Epithelial cell of proximal tubule (primary cell): ENCODE measurements at places on chromosomes 3 and 15. TPM values are rescaled to one million over a fixed set of nuclear protein-coding genes. Genes with fewer than 3 reads are reported as not detected.

Gene MITF
- 40.0 and 59.7 TPM in 2 replicates for total RNA-seq

Gene MPI
- total RNA-seq = 64.2 and 66.1 TPM in 2 replicates

Gene ADAMTS17
- total RNA-seq = 0.06 and 0.36 TPM in 2 replicates

Gene RTP1
- not detected in 2 replicates for total RNA-seq

Gene FRMD5
- total RNA-seq = 3.0 TPM in 2 replicates

Gene RARB
- 2.0 and 4.6 TPM in 2 replicates for total RNA-seq

Gene TUSC7
- total RNA-seq = not detected in 2 replicates

Gene HHLA2
- total RNA-seq = 0.23 TPM in 1 of 2 replicates, not detected in the other

Gene AVEN
- total RNA-seq = 25.3 and 29.5 TPM in 2 replicates

GRCh38 chr3:127753338-127753737, 69.0 kb downstream of the MGLL start:
- no peak for DNase-seq

- no peak for DNase-seq
Observed at GRCh38 chr15:70501121-70501727, 262.1 kb downstream of the UACA start.

GRCh38 chr15:41870689-41871081, 23.2 kb downstream of the SPTBN5 start:
- DNase-seq = no peak

DNA sequence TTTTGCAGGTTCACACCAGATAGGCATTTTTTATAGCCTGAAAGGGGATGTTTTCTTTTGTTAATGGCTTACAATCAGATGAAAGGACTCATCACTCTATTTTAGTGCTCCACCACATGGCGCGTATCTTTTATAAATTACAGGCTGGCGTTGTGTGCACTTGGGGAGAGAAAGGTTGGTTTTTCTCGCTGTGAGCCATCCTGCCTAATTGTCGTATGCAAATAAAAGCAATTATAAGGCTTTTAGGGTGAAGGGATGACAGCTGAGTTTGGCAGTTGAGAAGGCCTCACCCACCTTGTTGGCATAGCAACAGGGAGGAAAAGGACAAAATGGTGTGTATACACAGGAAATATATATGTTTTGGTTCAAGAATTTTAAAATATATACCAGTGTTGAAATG, 268.0 kb downstream of the NR2F2 start:
- DNase-seq = no peak

DNA sequence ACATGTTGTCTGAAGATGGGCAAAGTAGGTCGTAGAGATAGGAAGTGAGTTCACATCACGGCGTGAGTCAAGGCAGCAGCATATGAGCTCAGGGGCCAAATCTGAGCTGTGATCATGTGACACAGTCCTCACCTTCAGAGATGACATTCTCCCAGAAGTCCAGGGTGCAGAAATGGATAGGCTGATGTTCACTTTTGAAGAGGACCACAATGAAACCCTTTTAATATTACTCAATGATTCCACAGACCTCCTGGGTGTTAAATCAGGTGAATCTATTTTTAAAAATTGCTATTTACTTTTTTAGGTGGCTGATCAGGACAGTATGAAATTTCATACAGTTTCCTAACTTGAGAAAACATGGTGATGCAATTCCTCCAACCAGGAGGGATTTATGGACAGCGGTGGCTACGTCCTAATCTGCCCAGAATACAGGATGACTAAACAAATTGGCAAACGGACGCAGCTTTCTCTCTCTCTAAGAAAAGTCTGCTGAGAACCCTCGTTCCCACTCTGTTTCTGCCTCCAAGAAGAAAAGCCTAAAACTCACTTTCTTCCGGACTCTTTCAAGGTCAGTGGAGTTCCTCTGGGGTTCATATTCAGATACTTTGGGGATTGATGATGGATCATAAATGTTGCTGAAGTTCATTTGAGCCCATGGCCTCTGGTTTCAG, 34.4 kb downstream of the B3GNT5 start:
- no peak for DNase-seq

DNA sequence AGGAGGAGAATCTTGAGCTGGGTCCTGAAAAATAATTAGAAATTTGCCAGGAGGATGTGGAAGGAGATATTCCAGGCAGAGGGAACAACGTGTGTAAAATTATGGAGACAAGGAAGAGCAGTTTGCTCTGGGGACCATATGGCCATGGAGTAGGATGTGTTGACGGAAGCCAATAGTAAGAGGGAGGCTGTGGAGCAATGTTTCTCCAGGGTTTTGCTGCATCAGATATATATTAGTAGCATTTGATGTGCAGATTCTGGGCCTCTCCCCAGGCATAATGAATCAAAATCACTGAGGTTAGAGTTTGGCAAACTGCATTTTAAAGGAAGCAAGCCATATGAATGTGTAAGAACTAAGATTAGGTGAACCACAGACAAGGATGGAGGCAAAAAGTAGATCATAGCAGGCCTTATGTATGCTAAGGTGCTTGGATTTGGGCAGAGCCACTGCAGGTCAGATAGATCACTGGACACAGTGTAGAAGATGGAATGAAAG, 192.9 kb upstream of the IL12A start:
- no peak for DNase-seq

DNA sequence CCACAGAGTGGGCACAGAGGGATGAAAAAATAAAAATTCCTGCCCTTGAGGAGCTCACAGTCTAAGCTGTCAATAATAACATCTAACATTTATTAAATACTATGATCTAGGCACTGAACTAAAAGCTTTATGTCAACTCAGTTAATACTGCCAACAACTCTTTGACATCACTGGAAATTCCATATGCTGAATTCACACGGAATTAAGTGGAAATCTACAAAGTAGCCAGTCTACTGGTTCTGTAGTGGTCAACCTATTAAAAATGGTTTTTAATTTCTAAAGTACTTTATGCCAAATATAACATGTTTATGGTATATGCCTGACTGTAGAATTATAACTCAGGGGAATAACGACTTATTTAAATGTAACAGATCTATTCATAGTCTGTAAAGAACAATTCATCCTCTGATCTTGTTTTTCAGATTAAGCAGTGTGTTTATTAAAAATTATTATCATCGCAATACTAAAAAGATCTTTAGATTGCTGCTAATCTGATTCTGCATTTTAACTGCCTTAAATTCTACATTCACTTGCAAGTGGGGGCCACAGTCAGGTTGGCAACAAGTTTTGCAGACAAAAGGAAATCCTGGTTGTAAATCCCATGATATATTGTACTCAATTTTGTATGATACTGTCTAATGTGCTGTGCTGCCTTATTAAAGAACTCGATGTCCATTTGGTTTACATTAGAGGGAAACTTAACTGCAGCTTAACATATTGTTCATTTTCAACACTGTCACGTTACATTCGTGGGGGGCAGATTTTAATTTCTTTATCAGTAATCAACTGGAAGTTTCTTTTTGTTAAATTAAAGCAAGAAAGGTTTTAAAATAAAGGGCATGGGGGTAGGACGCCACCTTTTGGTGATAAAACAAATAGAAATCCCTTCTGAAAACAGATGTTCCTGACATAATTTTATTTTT, 2.6 kb upstream of the FOXP1 start:
- no peak for DNase-seq

DNA sequence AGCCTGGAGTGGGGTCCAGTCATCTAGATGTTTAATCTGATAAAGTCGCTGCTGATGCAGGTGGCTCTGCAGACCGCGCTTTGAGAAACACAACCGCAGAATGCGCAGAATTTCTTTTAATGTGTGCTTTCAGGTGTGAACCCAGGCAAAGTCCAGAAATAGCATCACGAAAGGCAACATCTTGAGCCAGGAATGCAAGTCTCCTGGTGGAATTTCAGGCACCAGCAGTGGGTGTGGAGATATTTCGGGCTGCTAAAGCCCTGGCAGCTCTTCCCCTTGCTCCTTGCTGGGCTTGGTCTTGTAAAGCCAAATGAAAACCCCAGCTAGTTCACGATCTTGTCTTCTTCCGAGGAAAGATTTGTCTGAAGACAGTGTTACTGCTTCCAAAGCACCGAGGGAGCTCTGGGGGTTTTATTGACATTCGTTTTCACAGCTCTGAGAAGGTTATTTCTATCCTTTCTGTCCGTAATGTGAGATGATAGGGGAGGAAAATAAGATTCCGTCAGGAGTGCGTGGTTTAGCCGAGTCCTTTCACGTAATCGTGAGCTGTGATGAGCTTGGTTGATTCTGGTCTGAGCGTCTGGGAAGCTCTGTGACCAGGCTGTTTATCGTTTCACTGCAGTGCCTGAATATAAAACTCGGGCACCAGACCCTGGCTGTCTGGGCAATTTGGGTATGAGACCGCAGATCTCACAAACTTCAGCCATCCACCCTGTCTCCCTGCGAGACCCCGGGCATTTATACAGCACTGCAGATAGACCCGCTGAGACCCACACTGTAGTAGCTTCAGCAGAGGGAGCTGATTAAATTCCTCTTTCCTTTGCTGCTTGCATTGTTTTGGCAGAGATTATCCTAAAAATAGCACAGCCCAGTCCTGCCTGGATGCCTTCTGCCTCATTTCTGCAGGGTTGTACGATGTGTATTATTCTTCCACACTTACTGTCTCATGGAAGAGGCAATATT, 67.0 kb upstream of the SLC25A26 start:
- DNase-seq = no peak

DNA sequence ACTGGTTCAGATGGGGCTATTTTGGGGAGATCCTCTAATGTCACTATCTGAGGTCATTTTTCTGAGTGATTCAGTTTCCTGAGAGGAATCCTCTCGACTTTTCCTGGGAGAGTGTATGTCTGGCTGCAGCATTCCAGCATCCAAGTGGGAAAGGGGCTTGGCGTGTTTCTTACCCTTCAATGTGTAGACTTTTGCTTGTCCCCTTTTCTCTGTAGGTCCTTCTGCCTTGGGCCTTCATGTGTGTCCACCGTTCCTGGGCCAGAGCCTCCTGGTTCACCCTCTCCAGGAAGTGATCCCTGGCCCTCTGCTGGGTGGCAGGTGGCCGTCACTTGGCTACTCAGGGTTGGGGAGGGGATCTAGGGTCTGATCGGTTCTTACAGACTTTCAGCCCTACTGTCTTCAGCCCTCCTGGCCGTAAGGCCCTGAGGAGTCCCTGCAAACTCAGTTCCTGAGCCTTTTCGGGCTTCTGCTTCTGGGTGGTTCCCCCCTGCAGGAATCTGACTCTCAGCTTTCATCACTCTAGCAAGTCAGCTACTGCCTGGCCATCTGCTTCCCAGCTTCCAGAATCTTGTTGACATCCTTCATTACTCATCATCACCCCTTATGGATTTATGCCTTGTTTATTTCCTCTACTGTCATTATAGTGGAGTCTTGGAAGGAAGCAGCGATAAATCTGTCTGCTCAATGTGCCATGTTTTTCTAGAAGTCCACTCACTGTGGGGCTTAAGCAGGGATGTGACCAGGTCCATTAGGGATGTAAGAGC, 36.5 kb downstream of the GOLGA6L10 start:
- DNase-seq = no peak

GRCh38 chr3:133303430-133303829, 96.4 kb upstream of the BFSP2 start:
- no peak for DNase-seq

- DNase-seq = no peak
Observed at GRCh38 chr15:55715355-55716076, 27.4 kb downstream of the PRTG start.

- DNase-seq = no peak
Observed at GRCh38 chr3:155455765-155456164, 162.3 kb upstream of the STRIT1 start.

GRCh38 chr3:160538895-160539294, 26.5 kb downstream of the KPNA4 start:
- DNase-seq = no peak

GRCh38 chr15:74243431-74243830, 7.3 kb downstream of the CCDC33 start:
- DNase-seq = no peak

GRCh38 chr15:55775316-55775715, 32.4 kb upstream of the PRTG start:
- DNase-seq = no peak

- no peak for DNase-seq
Observed at GRCh38 chr15:72690938-72691337, 4.9 kb downstream of the BBS4 start.
